ENCODE measurements at places on chromosomes 4 and X.

GRCh38 chrX:8404926-8405325 lies 59.7 kb upstream of the VCX3B start:
- DNase-seq, result no peak

- no peak for DNase-seq
Observed at GRCh38 chrX:3388457-3388856, 42.0 kb upstream of the MXRA5 start.

- no peak for DNase-seq
Observed at GRCh38 chrX:124240422-124240821, 92.0 kb upstream of the TEX13D start.

GRCh38 chr4:95272036-95272435 lies 276.7 kb downstream of the UNC5C start:
- no peak for DNase-seq

GRCh38 chr4:91064157-91064853 lies 937.1 kb downstream of the CCSER1 start:
- no peak for DNase-seq

- DNase-seq, result no peak
Observed at GRCh38 chr4:144687466-144687865, 41.5 kb downstream of the HHIP start.

DNA sequence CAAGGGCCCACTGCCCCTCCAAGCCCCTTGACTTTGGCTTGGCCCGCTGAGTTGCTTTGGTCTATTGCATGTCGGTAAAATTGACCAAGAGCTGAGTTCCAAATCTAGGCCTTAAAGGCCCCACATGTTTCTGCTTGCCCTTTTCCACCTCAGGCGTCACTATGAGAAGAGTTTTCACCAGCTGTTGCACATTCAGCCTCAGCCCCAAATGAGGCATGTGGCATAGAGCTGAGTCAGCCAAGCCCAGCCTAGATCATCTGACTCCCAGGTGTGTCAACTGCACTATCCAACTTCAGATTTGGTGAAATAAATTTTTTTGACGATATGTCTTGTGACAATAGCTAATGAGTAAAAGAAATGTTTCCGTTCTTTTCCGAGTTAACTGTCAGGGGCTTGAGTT lies 424.5 kb upstream of the FAM47C start:
- DNase-seq, result no peak

GRCh38 chrX:136291824-136292223 lies 8.9 kb upstream of the ADGRG4 start:
- DNase-seq, result no peak

DNA sequence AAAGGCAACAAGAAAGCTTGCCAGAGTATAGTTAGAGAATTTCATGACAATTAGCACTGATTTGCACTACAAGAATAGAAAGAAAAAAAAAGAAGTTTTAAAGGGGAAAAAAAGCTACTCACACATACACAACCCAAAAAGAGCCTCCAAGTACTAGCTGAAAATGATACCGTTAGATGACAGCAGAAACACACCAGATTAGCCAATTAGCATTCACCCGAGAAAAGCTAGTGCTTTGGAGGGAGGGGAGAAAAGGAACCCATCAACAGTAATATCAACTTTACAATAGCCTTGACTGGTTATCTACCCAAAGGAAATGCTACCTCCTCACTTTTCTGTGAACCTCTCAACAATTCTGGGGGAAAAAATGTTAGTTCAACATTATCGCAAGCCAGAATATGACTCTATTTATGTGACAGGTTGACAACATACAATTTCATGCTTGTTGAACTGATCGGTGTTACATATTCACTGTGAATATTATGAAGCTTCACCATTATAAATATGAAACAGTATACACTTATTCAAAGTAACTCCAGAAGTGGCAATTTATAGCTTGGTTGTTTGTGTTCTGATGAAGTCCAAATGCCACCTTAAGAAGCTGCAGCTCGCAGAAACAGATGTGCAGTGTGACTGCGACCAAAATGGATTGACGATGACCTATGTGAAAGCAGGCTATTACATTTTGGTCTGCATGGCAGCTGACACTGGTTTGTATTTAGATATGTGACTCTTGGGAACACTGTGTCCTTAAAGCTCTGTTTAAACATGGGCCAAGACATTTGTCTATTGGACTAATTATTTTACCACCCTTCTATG lies 15.9 kb downstream of the PPARGC1A start:
- no peak for DNase-seq

DNA sequence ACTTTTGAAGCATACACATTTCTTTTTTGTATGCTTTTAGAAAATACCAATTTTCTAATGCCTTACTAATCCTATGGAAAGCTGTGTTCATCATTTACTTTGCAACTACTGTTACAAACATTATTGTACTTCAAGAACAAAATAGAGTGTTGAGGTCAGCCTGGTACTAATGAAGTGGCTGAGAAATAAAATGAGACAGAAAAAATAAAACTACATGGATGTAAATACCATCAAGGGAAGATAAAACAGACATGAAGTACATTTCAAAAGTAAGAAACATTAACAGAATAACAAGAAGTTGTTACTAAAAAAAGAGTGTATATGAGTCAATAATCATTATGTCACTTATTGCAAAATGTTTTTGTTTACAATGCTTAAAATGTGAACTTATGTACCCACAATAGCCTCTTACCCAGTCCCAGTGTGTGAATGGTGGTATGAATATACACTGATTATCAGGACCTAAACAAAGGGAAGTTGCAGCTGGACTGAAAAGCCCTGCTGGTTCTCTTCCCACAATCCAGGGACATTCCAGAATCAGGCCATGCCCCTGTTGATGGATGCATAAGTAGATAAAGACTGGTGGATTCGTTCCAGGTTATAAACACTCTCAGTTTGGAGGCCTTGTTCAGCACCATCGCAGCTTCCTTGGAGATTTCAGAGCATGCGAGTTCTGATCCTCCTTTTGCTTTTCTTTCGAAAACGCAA lies 2.4 kb upstream of the CSN3 start:
- no peak for DNase-seq

DNA sequence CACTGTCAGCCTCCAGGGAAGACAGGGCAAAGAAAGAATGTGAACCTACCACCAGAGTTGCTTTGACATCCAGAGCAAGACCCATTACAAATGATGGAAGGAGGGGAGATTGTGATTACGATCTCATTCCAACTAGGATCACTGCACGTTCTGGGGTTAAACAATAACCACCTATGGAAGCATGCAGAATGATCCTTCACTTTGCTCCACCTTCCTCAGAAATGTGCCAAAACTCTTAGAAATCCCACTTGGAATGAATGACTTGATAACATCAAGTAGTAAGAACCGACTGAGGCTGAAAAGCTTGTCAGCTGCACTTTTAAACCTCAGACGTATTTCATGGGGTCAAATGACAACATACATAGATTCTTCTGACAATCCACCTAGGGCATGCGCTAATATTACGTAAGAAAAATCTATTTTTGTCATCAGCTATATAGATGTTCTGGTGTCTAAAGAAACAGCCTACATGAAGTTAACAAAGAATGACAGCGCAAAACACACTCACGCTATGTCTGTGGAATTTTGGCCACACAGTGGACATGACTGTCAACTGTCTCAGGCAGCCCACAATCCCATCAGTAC lies 3.5 kb upstream of the STS start:
- no peak for DNase-seq

DNA sequence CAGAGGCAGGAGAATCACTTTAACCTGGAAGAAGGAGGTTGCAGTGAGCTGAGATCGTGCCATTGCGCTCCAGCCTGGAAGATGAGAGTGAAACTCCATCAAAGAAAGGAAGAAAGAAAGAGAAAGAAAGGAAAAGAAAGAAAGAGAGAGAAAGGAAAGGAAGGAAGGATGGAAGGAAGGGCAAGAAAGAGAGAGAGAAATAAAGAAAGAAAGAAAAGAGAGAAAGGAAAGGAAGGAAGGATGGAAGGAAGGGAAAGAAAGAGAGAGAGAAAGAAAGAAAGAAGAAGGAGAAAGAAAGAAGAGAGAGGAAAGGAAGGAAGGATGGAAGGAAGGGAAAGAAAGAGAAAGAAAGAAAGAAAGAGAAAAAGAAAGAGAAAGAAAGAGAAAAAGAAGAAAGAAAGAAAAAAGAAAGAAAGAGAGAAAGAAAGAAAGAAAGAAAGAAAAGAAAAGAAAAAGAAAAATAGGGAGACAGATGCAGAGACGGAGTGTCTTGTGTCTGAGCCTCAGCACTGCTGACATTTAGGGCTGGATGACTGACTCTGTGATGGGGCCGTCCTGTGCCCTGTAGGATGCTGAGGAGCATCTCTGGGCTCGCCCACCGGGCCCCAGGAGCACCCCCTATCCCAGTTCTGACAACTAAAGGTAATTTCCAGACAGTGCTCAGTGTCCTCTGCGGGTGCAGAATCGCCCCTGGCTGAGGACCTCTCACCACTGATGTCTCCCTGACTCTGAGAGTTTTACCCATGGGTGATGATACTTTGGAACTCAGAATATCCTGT lies 61.7 kb downstream of the CRLF2 start:
- DNase-seq, result no peak

DNA sequence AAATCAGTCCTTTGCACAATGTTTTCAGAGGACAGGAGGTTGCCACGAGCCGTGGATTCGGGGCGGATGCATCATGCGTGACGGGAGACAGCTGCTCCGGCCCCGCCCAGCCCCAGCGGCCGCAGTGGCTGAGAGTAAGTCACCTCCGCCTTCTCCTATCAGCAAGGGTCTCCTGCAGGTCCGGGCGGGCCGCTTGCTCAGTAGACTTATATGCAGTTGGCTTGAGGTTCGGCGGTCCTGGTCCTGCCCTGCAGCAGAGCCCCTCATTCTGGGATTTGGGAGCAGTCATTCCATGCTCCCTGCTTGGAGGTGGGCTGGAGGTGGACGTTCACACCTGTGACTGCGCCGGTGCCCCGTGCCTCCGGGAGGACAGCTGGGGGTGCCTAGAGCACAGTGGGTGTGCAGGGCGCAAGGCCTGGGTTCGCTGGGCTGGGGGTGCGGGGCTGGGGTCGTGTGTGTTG lies 86.3 kb upstream of the ADRA2C start:
- DNase-seq, result no peak

- DNase-seq, result no peak
Observed at GRCh38 chr4:122700178-122700725, 32.3 kb upstream of the BBS12 start.

GRCh38 chr4:170170861-170171260 lies 81.1 kb upstream of the AADAT start:
- DNase-seq, result no peak

DNA sequence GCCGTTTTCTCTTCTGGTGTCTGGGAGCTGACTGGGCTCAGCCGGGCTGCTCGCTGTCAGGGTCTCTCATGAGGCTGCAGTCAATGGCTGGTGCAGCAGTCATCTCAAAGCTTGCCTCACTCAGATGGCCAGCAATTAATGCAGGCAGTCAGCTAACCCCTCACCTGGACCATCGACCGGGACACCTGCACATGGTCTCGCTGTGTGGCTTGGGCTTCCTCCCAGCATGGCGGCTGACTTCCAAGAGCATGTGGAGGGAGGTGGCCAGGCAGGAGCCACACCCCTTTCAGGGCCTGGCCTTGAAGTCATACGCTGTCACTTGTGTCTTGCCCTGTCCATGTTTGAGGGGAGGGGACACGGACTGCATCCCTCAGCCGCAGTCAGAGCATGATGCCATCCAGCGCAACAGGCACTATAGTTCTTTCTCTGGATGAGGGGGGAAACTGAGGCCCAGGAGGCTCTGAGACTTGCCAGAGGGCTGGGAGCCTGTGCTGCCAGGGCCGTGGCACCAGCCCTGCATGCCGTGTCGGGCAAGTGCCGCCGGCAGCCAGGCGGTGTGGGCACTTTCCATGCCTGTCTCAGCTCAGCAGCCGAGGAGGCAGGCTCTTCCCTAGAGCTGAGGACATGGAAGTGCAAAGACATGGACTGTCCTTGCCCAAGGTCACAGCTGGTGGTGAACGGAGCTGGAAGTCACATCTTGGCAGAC lies 201.8 kb downstream of the AFAP1 start:
- no peak for DNase-seq

DNA sequence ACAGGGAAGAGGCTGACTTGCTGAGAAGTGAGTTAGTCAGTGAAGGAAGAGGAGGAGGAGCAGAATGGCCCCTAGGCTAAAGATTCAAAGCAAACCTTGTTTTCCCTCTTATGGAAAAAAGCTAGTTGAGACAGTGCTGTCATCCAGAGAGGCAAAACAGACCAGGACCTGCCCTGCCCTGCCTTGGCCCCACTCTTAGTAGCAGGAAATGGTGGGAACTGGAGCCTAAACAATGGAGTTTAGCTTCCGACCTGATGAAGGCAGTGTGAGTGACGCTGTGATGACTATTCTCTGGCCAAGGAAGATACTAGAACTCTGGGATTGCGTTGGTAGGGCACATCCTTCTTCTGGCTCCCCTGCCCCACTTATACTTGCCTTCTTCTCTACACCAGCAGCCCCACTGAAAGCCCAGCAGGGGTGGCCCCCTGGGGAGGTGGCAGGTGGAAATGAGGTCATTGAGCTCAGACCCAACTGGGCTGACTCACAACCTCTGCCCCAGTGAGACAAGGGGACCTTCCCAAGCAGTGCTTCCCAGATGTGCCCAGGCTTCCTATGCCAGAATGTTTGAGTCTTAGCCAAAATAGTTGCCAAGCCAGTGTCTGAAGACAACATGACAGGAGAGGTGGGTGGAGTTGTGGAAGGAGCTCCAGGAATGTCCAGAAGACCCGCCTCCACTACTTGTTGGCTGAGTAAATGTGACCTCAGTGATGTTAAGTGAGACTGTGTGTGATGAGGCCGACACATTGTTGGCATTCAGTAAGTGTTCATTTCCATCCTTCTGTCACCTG lies 38.8 kb downstream of the MSN start:
- peak; percentile 38 for DNase-seq

DNA sequence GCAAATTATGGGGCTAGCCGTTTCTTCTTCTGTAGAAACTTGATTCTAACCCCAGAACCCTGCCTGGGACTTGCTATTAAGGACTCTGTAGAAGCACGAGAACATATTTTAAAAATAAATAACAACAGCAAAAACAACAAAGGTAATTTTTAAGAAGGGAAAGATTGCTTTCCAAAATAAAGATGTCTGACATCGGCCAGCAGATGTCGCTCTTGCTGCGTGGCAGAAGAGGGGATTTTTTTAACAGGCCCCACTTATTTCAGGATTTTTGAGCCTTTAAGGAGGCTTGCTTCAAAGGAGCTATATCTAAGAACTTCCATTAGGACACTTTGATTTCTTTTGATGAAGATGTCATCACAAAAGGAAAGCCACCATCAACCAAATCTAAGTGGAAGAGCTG lies 62.8 kb upstream of the EGFL6 start:
- peak; percentile 30 for DNase-seq

DNA sequence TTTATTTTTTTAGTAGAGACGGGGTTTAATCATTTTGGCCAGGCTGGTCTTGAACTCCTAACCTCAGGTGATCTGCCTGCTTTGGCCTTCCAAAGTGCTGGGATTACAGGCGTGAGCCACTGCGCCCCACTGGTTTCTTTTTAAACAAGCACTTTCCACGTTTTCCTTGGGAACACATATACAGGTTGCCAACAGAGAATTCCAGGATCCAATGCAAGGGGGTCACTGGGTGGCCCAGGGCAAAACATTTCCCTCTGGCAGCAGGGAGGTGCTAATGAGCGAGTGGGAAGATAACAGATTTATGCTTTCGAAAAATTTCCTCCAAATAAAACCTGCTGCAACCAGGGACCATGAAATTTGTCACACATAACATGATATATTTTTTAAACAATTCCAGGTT lies 41.1 kb downstream of the ADRA2C start:
- DNase-seq, result no peak

- DNase-seq, result no peak
Observed at GRCh38 chrX:112259375-112259774, 176.8 kb upstream of the TRPC5 start.

All from stimulated activated CD8-positive, alpha-beta memory T cell treated with anti-CD3 and anti-CD28 coated beads, Interleukin-4, amount 100 ng/mL, for 24 hours (primary cell).